ENCODE measurements at places on chromosomes 11 and 22.

DNA sequence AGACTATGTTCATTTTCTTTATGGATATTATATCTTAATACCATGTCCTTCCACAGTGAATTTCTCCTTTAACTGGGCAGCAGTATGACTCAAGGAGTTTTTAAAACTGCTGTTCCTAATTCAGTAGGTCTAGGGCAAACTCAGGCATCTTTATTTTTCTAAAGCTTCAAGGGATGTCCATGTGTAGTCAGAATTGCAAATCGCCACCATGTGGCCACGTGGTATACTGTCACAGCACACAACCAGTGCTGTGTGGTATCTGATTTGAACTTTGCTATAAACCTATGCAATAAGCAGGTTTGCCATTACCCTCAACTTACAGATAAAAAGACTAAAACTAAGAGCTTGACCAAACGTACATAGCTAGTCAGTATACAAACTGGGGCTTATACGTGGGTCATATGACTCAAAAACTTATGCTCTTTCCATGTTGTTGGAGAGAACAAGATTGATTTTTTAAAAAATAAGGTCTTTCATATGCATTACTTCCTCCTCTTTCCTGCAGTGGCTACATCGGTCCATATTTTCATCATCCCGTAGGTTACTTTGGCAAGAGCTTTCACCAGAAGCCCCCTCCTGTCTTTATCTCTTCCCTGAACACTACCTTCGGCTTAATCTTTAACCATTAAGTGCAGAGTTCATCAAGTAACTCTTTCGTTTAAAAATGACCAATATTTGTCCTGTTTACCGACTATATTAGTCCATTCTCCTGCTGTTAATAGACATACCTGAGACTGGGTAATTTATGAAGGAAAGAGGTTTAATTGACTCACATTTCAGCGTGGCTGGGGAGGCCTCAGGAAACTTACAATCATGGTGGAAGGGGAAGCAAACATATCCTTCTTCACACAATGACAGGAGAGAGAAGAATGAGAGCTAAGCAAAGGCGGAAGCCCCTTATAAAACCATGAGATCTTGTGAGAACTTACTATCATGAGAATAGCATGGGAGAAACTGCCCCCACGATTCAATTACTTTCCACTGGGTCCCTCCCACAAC is 8.0 kb upstream of the HTATIP2 start:
- DNase-seq, result no peak

- peak; percentile 9 for DNase-seq
These were observed 4.6 kb upstream of the CCDC188 start for GRCh38 chr22:20155330-20156041.

- peak; percentile 26 for DNase-seq
These were observed at the start of gene MAP6 for GRCh38 chr11:75668451-75669297. Gene MAP6, minus strand, starts transcription at chr11:75669038. Its CDS starts 669 bp downstream, at chr11:75668369.

GRCh38 chr11:63502252-63502820 is 3.5 kb upstream of the LGALS12 start:
- no peak for DNase-seq

GRCh38 chr11:48041877-48042695 is 61.7 kb downstream of the PTPRJ start:
- no peak for DNase-seq

- no peak for DNase-seq
These were observed 178.3 kb downstream of the SNX19 start for GRCh38 chr11:130737866-130738431.

GRCh38 chr11:12123273-12123672 is 12.9 kb downstream of the MICAL2 start:
- DNase-seq, result no peak

GRCh38 chr22:19728271-19728670 is 4.9 kb downstream of the GP1BB start:
- no peak for DNase-seq

GRCh38 chr22:45098056-45098455 is 65.7 kb upstream of the NUP50 start:
- DNase-seq, result no peak

DNA sequence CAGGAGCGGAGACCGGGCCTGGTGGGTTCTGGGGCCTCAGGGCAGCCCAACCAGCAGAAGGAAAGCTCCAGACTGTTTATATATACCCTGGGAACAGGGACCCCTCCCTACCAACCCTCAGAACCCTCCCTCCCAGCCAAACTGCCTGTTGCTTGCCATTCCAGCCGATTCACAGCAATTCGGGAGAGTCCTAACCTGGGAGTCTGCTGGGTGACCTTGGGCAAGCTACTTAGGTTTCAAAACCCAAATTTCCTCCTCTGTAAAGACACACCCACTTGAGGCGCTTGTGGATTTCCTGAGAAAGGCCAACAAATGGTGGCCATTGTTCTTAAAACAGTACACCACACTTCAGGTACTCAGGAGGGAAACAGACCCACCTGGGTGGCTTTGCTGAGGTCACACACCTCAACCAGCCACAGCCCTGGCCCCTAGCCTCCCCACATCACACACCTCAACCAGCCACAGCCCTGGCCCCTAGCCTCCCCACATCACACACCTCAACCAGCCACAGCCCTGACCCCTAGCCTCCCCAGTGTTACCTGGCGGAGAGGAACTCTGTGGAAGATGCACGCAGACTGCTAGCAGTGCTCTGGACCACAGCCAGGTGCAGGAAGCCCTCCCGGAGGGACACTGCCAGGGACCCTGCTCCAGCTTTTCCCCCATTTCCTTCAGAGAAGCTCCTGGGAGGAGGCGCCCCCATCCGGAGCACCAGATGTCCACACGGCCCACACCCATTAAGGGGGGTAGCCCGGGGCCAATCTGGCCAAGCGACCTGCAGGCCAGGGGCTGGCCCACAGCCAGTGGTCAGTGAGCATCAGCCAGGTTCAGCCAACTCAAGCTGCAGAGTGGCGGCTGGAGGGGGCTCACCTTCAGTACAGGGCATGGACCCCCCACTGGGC is 6.2 kb downstream of the SHISA8 start:
- no peak for DNase-seq

GRCh38 chr11:118923721-118924587 is 1.8 kb downstream of the BCL9L start:
- DNase-seq, result no peak

- DNase-seq, result no peak
These were observed 533.9 kb upstream of the CCDC90B start for GRCh38 chr11:83819931-83820549.

DNA sequence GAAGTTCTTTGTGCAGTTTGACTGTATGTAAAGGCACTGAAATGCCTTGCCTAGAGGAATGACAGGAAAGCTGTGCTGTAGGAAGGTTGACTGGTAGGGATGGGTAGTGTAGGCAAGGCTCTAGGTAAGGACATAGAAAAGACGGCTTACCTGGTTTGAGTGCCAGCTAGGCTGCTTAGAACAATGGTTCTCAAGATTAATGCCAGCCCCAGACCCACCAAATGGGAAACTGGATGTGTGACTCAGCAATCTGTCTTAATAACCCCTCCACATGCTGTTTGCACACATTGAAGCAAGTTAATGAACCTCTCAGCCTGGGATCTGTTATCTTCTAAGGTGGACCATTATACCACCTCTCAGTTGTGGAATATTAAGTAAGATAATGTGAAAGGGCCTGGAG is 3.7 kb downstream of the RPS3 start:
- no peak for DNase-seq

DNA sequence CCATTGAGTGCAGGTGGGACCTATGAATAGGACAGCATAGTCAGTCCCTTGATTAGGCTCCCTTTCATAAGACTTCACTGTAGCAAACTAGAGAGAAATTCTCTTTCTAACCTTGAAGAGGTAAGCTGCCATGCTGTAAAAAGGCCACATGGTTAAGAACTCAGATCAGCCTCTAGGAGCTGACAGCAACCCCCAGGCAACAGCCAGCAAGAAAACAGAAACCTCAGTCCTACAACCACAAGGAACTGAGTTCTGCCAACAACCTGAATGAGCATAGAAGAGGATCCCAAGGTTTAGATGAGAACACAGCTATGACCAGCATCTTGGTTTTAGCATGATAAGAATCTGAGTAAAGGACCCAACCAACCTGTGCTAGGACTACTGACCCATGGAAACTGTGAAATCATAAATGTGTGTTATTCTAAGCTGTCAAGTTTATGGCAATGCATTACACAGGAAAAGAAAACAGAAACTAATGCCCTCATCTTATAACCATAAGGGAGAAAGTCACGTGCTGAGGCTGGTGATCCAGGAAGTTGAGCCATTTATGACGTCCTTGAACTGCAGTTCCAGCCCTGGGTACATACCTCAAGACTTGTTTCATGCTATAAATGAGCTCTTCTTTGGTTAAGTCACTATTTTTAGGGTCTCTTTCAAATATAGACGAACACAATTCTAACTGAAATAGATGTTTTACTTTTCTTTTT is 43.3 kb downstream of the RAB38 start:
- no peak for DNase-seq

Data from nucleus accumbens (tissue), 56 donors.